ENCODE measurements at places on chromosomes 3 and 15.

- DNase-seq, result no peak
These were observed 31.6 kb upstream of the GLCE start for GRCh38 chr15:69128667-69129311.

GRCh38 chr3:11713171-11713570 is 69.5 kb upstream of the VGLL4 start:
- DNase-seq, result no peak

DNA sequence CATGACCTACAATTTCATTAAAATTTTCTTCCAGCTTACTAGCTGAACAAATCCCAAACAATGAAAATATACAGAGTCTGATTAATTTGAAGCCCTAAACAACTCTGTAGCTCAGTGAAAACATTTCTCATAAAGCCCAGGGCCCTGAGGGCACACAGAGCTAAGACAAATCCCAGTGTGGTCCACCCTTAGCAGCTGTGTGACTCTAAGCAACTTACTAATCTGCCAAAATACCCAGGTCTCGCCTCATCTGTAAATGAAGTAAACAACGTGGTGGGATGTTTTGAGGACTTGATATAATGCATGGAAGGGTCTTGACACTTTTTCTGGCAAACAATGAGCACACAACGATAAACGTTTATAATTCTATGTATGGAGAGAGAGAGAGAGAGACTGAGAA is 158.4 kb downstream of the FHIT start:
- no peak for DNase-seq

GRCh38 chr3:127167315-127168043 is 25.5 kb upstream of the PRR23E start:
- DNase-seq, result no peak

GRCh38 chr15:70095408-70096214 is 2.1 kb downstream of the TLE3 start:
- peak; percentile 32 for DNase-seq

- no peak for DNase-seq
These were observed 7.9 kb downstream of the ANP32A start for GRCh38 chr15:68812597-68813431.

DNA sequence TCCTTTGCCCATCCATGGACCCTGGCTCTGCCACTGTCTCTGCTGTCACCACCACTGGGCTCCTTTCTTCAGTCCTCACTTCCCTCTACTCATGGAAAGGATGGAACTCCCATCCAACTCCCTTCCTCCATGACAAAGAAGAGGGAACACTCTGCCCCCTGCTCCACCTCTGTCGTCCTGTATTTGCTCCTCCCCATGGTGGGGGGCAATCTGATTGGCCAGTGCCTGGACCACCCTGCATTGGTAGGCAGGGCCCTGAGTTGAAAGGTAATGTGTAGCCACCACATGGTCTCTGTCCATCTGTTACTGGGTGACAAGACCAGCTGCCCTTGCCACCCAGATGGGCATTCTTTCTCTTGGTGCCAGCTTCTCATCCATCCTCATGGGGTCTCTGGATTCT is 20.7 kb upstream of the HEG1 start:
- no peak for DNase-seq

GRCh38 chr15:83283813-83284558 is 478 bp downstream of the BNC1 start:
- no peak for DNase-seq

GRCh38 chr3:48429960-48430707 is at the start of gene PLXNB1:
TSS of gene PLXNB1 (minus strand) at chr3:48430086. CDS start at chr3:48424611, 5,475 bp downstream.
- no peak for DNase-seq

DNA sequence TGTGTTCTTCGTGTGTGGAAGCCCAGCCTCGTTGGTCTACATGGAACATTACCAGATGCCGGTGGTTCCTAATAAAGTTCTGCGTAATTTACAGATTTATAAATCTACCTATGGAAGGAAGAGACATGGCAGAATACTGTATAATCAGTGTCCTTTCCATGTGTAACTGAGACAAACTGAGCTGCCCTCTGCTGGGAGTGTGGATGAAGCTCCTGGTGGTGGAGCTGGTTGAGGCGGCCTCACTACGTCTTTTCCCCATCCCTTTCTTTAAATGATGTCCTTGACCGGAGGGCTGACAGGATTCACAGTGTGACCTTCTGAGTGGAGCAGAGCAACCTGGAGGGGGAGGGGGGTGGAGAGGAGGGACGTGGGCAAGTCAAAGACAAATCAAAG is 267.0 kb upstream of the CHRM5 start:
- no peak for DNase-seq

GRCh38 chr3:29711255-29711771 is 430.4 kb downstream of the RBMS3 start:
- no peak for DNase-seq

- DNase-seq, result no peak
These were observed 70.7 kb downstream of the SEMA5B start for GRCh38 chr3:122956693-122957455.

DNA sequence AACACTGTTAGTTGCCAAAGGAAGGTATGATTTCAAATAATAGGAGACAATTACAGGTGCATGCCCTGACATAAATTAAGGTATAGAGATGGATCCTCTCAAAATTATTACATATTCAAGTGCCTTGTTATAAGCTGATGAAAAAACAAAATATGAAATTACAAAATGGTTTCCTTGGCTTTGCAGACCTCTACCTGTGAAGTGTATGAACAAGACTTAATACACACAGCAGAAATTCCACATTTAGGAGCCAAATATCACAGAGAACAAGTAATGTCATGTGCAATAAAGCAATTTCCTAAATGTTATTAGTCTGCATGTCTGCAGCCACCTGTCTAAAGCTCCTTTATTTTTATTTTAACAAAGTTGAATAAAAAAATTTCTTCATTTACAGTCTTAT is 151.5 kb downstream of the ALCAM start:
- no peak for DNase-seq

DNA sequence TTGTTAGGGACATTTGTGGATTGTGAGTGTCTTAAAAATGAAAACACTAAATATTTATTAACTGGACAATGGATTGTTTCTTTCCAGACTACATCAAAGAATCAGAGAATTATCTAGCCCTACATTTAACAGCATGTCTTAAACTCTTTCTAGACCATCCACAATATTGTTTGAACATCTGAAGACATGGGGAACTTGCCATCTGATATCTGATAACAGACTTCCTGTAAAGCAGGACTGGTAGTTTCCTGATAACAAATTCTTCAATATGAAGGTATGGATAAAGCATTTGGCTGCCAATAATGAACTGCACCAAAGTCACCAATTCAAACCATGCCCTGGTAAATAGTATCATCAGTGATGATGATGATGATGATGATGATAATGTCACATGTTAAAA is 26.2 kb upstream of the HACD2 start:
- DNase-seq, result no peak

DNA sequence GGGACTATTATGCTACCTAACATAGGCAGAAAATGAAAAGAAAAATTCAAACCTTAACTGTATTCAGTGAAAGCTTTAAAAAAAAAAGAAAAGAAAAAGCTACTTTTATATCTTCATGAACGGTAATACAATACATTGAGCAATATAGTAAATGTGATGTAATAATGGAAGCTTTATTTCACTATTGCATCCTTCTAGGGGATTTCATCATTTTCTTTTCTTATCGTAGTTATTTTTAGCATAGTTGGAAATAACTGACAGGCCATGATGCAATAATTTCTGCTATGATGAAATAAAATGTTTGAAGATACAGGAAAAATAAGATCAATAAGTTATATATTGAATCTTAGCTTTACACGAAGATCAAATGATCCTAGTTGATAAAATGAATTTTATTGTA is 40.3 kb upstream of the ZCWPW2 start:
- DNase-seq, result no peak

DNA sequence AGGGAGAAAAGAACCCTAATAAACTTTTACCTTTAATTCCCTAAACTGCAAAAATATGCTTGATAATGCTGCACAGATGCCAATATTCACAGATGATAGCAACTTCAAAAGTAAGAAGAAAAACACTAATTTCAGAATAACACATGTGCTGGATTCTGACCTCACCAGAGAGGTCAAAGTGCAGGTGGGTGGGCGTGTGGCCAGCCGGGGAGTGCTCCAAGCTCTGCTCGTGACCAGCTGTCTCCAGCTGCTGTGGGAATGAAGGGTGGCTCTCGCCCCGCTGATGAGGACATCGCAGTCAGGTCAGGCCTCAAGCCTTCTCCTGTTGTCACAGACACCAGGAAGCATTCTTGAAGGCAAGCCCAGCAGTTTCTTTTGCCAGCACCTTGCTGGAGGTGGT is 57.1 kb downstream of the ADAMTS17 start:
- DNase-seq, result no peak

GRCh38 chr3:31882431-31882830 is 98.6 kb downstream of the OSBPL10 start:
- DNase-seq, result no peak

- peak; percentile 15 for DNase-seq
These were observed 527.6 kb downstream of the DIPK2A start for GRCh38 chr3:144499001-144499930.

- no peak for DNase-seq
These were observed 210.9 kb upstream of the TOPAZ1 start for GRCh38 chr3:44030687-44031305.

DNA sequence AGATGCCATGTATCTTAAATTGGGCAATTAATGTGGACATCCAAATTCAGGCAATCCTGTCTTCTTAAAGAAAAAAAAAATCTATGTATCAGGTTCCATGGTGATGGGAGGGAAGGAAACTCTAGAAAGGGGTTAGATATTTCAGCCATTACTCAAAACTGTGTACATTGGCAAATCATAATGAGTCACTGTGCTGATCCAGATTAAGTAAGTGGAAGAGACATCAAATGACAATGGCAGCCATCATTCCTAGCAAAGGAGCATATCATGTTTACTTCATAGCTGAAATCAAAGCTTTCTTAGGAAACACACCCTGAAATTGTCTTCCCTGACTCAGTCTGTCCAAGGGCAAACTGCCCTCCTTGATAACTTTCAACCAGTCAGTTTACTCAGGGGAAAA is 713.3 kb upstream of the GBE1 start:
- no peak for DNase-seq

DNA sequence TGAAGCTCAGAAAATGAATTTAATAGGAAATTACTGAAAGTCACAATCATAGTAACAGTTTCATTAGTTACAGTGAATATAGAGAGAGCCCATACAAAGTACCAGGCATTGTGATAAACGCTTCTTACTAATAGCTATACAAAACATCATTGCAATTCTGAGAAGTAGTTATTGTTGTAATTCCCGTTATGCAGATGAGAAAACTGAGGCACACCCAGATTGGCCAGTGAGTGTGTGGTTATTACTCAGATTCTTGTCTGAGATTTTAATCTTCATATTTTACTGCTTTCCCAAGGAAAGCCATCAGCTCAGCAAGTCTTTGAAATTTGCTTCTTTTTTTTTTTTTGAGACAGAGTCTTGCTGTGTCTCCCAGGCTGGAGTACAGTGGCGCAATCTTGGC is 14.3 kb downstream of the FLNB start:
- peak; percentile 67 for DNase-seq

GRCh38 chr3:42430781-42431532 is 20.5 kb upstream of the LYZL4 start:
- DNase-seq, result no peak

DNA sequence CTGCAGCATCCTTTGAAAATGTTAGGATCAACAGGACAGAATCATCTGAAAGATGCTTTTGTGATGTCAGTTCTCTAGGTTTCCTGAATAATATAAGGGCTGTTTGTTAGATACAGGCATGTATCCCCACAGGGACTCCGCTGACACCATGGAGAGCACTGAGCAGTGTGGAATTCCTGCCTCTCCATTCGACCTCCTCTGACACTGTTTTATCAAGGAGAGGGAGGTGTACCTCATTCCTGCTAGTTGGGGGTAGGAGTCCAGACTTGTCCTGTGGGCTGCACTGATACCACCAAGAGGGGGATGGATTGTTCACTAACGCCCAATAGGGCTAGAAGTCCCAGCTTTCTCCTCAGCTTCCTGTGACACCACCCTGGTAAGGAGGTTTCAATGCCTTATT is 46.6 kb downstream of the LARS2 start:
- DNase-seq, result no peak
